ENCODE measurements at places on chromosomes 6 and 20.

GRCh38 chr6:108832738-108833137, 15.5 kb upstream of the ARMC2 start:
- DNase-seq, result no peak

DNA sequence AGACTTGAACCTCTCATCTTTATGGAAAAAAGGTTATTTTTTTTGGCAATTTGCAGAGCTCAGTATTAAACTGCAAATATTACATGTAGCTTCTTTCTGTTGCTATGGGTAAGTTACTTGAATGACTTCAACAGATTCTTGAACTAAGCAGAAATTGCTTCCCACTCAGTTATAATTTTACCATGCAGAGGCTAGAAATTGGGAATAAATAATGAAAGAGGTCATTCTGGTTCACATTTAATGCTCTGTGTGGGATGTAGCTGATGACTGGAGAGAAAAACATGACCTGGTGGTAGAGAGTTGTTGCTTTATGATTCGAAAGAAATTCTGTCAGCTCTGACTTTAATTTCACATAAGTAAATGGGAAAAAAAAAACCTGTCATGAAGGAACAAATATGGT, 16.8 kb upstream of the ADGB start:
- DNase-seq, result no peak

GRCh38 chr6:93721386-93722048, 302.2 kb upstream of the EPHA7 start:
- peak; percentile 45 for DNase-seq

DNA sequence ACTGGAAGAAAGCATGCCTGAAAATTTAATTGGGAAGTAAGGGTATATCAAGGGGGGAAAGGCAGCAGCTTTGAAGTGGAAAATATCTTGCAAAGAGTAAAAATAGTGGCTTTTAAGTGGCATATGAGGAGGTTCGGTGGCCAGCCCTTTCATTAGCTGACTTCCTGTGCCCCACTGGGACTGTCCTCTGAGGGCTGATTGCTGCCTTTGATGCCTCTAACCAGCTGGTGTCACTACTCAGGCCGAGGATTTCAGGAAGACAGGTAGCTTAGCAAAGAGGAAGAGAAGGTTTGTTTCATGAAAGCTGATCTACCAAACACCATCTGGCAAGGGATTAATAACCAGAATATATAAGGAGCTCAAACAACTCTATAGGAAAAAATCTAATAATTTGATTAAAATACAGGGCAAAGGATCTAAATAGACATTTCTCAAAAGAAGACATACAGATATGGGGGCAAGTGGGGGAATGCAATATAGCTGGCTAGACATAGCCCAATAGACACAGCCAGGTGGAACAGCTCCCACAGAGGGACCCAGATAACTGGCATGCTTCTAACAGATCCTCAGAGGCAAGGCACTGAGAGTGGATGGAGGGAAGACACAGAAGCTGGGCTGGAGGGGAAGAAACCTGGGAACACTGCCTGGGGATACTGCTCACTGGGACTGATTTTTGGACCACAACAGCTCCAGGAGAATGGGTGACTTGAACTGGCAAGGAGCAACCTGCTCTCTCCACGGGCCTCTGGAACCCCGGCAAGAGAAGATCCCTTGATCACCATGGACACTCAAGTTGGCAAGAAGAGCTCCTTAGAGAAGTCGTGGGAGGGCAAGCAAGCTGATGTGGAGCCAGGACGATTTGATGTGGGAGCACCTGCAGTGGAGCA, 33.2 kb downstream of the CCN2 start:
- DNase-seq, result no peak

DNA sequence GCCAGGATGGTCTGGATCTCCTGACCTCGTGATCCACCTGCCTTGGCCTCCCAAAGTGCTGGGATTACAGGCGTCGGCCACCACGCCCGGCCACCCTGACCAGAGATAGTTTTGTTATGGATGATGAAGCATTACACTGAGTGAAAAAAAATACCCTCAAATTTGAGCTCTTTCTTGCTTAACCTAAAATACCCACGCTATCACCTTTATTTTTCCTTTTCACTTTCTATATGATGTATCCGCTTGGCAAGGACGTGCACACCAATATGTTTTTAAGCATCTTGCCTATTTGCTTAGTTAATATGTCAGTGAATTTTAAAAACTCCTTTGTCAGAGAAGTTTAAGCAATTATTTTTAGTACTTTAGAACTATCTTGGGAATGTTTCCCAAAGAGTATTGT, 150.4 kb downstream of the INSM1 start:
- no peak for DNase-seq

DNA sequence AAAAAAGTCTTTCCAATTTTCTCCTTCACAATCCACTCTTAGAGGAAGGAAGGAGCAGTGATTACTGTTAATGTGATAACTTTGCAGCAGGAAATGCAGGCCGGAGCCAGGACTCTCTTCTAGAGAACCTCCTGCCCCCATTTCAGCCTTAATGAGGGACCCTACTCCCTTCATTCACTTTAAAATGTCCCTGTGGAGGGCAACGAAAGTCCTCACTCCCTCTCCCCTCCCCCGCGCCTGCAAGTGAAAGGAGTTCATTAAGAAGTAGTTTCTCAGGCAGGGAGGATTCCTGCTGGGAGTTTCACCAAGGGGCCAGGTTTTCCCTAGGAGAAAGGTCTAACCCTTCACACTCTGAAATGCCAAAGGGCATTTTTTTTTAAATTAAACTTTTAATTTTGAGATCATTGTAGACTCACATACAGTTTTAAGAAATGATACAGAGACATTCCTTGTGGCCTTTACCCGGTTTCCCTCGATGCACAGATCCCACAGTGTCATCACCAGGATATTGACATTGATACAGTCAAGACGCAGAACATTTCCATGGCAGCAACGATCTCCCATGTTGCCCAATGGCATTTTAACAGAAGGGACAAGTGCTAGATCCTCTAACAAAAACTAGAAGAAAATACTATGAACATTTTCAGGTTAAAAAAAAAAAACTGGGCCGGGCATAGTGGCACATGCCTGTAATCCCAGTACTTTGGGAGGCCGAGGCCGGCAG, 6.8 kb upstream of the COMMD7 start:
- DNase-seq, result peak; percentile 63

GRCh38 chr6:122753000-122753687, 26.4 kb upstream of the FABP7 start:
- no peak for DNase-seq

DNA sequence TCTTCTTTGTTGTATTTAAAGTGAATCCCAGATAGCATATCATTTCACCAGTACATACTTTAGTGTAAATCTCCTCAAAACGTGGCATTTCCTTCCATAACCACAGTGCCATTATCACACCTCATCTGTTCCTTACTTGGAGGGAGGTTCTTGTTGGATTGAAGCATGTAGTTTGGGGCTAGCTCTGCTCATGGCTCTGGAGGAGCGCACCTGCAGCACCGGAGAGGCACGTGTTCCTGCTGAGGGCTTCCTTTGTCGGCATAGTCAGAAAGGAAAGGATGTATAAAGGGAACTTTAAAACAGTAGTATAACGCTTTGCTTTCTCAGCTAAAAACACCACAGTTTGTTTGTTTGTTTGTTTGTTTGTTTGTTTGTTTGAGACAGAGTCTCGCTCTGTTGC, 121.7 kb upstream of the TMEM181 start:
- DNase-seq, result no peak

- DNase-seq, result no peak
Measured at GRCh38 chr20:41165001-41165882, 27.9 kb downstream of the PLCG1 start.

DNA sequence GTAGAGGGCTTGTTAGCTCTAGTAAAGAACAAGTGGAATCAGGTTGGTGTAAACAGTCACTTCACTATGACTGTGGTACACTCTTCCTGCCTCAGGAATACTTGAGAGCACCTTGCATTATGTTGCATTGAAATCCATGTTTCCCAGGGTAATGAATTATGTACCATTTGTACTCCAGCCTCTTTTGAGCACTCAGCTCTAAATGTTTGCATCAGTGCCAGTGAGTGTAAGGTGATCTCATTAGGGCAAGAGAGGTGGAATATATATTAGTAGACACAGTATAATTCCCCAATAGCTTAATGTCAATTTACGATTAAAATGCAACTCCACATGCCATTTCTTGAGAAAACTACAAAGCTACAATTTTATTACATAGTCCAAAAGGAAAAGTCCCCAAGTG, 319.6 kb upstream of the POU3F2 start:
- DNase-seq, result no peak

DNA sequence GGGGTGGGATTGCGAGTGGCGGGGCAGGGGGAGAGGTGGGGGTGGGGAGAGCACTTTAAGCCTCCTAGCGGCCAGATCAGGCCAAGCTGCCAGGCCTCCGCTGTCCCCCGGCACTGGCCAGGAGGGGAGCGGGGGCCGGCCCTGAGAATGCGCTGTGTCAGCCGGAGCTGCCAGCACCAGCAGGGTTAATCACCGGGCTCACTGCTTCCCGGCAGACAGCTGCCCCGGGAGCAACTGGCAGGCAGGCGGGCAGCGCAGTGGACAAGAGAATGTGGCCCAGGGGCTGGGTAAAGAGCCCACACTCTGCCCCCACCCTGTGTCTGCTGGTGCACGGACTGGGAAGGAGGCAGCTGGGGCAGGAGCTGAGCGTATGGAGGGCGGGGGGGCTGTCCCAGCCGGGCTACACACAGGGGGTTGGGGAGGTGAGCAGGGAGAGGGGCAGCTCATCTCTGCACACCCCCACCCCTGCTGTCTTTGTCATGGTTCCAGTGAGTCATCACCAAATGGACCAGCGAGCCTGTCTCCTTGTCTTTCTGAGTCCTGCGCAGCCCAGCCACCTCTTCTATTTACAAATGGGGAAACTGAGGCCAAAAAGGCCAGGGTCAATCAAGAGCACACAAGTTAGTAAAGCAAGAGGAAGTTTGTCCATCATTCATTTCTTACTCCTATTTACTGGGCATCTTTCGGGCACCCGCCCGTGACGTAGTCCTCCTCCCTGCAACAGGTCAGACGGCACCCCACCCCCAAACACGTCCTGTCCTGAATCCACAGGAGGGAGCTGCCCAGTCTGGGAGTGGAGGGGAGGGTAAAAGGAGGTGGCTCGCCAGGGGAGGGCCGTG, 2.1 kb upstream of the LAMA5 start:
- no peak for DNase-seq

GRCh38 chr20:32018269-32019155, 8.3 kb downstream of the CCM2L start:
- DNase-seq, result peak; percentile 51

DNA sequence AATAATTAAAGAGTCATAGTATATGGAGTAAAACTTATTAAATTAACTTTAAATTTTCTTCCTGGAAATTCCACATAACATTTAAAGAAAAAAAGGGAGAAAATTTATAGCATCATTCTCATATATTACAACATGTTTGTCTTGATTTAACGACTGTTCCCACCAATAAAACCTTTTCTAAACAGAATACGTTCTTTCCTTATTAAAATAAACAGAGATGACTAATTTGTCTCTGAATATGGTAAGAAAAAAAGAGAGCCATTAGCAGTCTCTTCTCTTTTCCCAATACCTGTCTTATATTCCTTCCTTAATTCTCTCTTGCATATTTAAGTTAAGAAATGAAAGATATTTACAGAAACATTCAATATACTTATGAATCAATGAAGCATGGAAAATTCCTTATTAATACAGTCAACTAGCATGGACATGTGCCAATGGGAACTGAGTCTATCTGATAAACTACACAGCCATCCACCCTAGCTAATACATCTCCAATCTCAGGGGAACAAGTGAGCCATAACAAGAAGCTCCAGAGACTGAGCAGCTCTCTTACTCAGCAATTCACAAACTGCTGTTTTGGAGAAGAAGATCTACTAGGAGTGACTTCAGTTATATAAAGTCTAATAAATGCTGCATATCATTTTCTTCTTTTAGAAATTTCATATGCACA, 347.1 kb upstream of the MANEA start:
- no peak for DNase-seq

GRCh38 chr6:41682497-41683272, 44.4 kb downstream of the MDFI start:
- peak; percentile 49 for DNase-seq

DNA sequence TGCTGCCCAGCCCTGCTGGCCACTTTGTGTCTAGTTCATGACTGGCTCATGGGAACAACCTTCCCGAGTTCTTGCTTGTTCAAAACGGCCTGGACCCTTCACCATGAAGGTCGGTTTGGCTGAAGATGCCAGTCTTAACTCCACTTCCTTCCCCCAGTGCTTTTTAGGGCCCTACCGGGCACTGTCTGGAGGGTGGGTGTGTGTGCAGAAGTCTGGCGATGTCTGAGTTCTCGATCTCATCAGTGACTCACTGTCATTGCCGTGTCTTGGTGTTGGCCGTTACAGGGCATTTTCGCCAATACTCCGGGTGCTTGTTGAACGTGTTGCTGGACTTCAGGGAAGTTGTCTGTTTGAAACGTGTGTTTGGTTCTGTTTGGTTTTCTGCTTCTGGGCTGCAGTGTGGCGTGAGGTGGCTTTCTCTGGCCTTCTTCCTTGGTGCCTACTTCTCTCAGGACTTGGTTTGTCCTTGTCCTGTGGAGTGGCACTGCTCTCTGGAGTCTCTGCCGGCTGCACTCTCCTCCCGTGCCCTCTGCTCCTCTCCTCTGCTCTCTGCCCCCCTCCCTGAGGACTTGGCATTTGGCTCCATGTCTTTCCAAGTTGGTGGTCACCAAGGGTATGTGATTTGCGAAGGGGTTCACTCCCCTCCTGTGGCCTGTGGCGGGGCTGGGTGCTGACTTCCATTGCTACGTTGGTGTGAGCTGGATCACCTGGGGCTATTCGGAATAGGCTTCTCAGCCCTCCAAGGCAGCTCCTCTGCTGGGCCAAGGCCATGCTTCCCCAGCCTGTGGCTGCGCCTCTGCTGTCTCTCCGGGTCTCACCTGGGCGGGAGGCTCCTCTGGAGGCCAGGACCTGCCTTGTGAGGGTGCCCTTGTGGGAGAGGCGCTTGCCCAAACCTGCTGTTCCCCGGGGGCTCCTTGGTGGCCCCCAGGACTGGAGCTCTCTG, 38.2 kb downstream of the PYGB start:
- DNase-seq, result no peak

- no peak for DNase-seq
Measured at GRCh38 chr6:53524455-53524815, 20.5 kb downstream of the GCLC start.
